ENCODE measurements at places on chromosomes 5 and 9. TPM values are rescaled to one million over a fixed set of nuclear protein-coding genes. Genes with fewer than 3 reads are reported as not detected.

The KCNV2 gene
- not detected for polyA plus RNA-seq

- no peak for DNase-seq
Observed at GRCh38 chr9:120571443-120572257, 8.3 kb downstream of the CDK5RAP2 start.

- no peak for DNase-seq
Observed at GRCh38 chr5:66659780-66660179, 63.6 kb downstream of the MAST4 start.

The COL23A1 gene
- polyA plus RNA-seq = not detected

DNA sequence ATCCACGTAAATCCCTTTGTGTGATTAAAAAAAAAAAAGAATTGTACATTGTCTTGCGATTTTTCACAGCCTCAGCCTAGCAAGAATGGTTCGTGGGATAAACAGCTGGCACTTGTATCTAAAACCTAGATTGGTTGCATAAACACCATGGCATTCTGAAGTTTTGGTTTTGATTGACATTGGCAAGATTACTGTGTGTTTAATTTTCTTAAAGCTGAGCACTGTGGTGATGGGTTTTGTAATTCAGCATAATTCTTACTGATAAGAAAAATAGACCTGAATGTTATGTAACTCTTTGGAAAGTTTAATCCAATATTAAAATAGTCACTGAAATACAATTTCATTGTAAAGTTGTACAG, 23.4 kb upstream of the ANKRD18A start:
- DNase-seq = no peak
